LHCN-M2 (cell line): ENCODE measurements at places on chromosomes 5 and 9. TPM values are rescaled to one million over a fixed set of nuclear protein-coding genes. Genes with fewer than 3 reads are reported as not detected.

GRCh38 chr5:111432883-111433536 is 79.3 kb downstream of the STARD4 start:
- peak; percentile 11 for DNase-seq

Gene PLAC8L1
- total RNA-seq, result not detected in 2 replicates

DNA sequence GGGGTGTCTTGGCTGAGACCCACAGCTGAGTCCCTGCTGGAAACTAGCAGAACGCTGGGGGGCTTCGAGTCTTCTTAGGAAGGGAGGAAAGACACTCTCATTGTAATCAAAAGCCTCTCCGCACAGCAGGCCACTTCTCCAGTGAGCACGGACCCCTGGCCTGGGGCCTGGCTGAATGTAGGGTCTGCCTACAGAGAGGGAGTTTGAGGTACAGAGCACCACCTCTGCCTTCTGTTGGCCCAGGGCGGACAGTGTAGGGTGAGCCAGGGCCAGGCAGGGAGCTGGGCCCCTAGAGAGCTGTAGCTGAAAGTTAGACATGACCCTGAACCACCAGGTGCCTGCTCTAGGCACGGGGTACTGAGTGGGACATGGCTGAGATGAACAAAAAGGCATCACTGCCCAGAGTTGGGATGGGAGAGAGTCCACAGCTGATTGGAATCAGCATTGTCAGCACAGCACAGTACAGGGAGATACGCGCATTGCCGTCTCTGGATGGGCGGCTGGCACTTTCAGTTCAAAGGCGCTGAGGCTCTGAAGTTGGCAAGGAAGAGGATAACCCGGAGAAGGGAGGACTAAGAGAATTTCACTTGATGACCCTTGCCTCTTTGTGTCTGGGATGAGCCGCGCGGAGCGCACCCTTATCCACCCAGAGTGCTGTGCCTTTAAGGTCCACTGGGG is 363 bp upstream of the SLC25A48 start:
- DNase-seq, result no peak

Gene BTNL8
- total RNA-seq, result not detected in 2 replicates

DNA sequence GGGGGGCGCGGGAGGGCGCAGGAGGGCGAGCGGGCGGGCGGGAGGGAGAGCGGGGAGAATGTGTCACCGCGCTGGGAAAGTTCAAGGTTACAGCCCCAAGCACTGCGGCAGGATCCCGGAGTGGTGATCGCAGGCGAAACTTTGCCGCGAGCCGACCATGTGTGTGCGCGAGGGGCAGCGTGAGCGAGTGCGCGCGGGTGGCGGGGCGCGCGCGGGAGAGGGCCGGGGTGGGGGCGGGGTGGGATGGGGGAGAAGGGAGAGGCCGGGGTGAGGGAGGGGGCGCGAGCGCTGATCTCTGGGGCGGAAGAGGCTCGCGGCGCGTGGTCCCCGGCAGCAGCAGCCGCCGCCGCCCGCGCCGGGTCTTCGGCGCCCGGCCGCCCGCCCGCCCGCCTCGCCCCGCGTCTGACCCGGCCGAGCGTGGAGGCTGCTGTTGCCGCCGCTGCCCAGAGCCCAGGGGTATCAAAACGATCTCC is at the start of gene NFIB:
Gene NFIB (minus strand): TSS at position 191 of the 473 bp plus-strand sequence. CDS start 630 bp downstream, outside the sequence.
- DNase-seq, result peak; percentile 66

Gene NDST1
- total RNA-seq, result 78.6 and 83.6 TPM in 2 replicates

DNA sequence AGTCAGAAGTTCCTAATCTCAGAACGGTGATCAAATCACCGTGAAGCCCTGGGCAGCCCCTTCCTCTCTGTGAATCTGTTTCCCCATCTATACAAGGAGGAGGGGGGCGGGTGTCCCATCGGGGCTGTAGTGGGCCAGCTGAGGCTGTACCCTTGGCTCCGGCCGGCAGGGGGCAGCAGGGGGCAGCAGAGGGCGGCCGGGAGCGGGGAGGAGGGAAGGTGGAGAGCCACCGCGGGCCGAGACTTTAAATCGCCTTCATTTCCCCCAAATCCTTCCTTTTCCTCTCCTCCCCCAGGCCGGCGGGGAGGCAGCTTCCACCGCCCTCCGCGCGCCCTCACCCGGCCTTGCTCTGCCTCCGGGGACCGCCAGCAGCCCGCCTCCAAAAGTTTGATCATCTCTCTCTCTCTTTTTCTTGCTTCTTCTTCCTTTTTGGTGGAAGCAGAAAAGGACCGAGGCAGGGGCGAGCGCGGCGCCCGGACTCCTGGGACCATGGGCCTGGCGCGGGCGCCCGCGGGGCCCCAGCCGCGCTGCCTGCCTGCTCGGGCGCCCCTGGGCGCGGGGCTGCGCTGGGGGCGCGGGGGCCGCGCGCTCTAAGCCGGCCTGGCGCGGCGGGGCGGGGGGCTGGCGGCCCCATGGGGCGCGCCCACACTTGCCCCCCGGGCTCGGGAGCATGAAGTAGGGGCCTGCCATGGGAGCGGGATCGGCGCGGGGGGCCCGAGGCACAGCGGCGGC is at the start of gene COL27A1:
Gene COL27A1 (plus strand): TSS at position 275 of the 732 bp plus-strand sequence. CDS start 414 bp downstream, at position 689.
- DNase-seq, result peak; percentile 72

Gene OXCT1
- 38.7 and 39.9 TPM in 2 replicates for total RNA-seq

Gene CTXN3
- total RNA-seq, result not detected in 2 replicates

- DNase-seq, result no peak
Observed at GRCh38 chr5:77305222-77305846, 94.9 kb downstream of the PDE8B start.

GRCh38 chr9:92707530-92707929 is 37.6 kb upstream of the IPPK start:
- no peak for DNase-seq

GRCh38 chr5:159051421-159052282 is 48.1 kb downstream of the EBF1 start:
- peak; percentile 31 for DNase-seq

Gene RGS7BP
- total RNA-seq, result not detected in 2 replicates

Gene AGXT2
- not detected in 2 replicates for total RNA-seq

GRCh38 chr5:93819668-93820067 is 78.3 kb upstream of the POU5F2 start:
- no peak for DNase-seq

Gene RRAGA
- total RNA-seq, result 59.1 and 73.0 TPM in 2 replicates

GRCh38 chr5:55344392-55344992 is 36.7 kb downstream of the MTREX start:
- peak; percentile 55 for DNase-seq

GRCh38 chr5:66891184-66891925 is 295.2 kb downstream of the MAST4 start:
- DNase-seq, result no peak

GRCh38 chr9:83209188-83209731 is 146.3 kb upstream of the RASEF start:
- DNase-seq, result no peak

DNA sequence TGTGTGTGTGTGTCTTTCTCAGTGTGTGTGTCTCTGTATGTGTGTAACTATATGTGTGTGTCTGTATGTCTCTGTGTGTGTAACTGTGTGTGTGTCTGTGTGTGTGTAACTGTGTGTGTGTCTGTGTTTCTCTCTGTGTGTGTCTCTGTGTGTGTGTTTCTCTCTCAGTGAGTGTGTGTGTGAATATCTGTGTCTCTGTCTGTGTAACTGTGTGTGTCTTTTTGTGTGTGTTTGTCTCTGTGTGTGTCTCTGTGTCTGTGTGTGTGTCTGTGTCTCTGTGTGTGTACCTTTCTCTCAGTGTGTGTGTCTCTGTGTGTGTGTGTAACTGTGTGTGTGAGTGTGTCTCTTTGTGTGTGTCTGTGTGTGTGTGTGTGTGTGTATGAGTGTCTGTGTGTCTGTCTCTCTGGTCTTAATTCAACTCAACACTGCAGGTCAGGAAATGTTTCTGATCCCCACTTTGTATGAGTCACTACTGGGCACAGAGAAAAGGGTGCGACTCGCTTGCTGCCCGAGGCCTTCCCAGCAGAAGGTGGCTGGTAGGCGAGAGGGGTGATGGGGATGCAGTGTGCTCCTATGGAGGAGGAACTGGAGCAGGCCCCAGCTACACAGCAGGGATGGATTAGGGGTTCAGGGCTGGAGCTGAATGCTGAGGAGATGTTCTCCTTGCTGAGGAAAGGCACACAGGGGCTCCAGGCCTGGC is 52.1 kb downstream of the NSG2 start:
- DNase-seq, result no peak

- no peak for DNase-seq
Observed at GRCh38 chr9:132798817-132799790, 79.0 kb downstream of the AK8 start.

- DNase-seq, result peak; percentile 96
Observed at GRCh38 chr5:124649491-124650146, 96.8 kb downstream of the ZNF608 start.

GRCh38 chr5:113103330-113103729 is 126.7 kb downstream of the DCP2 start:
- DNase-seq, result no peak

- DNase-seq, result no peak
Observed at GRCh38 chr5:160621526-160621925, 199.9 kb downstream of the PTTG1 start.

DNA sequence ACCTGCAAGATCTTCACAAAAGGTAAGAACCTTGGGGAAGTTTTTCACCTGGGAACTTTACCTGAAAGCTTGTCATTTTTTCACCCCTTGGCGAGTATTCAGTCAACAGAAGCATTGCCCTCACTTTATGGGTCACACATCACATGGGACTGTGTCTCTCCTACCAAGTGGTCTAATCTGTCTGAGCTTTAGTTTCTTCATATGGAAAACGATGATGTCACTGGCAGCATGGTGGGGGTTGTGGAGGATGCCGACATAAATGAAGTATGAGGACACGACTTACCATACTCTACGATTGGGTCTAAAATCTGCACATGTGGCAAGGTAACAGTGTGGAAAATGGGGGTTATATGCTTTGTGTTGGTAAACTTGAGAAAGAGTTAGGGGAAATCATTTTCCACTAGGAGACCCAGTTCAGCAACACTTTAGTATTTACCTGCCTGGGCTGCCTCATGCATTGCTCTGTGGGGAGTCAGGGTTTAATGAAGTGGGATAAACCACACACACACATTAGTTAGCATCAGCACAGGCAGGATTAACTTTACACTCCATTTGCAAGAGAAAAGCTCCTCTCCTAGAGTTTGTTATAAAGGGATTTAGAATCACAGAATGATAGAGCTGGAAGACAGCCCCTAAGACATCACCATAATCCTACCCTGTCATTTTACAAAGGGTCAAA is 19.8 kb upstream of the PAX5 start:
- no peak for DNase-seq

Gene FAM120A
- total RNA-seq, result 79.0 and 88.5 TPM in 2 replicates

- DNase-seq, result no peak
Observed at GRCh38 chr5:16666130-16666882, 49.5 kb upstream of the RETREG1 start.

DNA sequence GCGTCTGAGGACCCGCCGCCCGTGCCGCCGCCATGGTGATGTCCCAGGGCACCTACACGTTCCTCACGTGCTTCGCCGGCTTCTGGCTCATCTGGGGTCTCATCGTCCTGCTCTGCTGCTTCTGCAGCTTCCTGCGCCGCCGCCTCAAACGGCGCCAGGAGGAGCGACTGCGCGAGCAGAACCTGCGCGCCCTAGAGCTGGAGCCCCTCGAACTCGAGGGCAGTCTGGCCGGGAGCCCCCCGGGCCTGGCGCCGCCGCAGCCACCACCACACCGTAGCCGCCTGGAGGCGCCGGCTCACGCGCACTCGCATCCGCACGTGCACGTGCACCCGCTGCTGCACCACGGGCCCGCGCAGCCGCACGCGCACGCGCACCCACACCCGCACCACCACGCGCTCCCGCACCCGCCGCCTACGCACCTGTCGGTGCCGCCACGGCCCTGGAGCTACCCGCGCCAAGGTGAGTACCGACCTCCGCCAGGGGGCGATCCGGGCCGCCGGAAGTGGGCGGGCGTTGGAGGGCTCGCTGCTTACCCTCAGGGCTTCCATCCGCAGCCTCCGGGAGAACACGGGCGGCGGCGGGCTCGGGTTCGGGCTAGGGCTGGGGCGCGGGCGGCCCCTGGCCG is 8.5 kb downstream of the PRR7 start:
- DNase-seq, result peak; percentile 50
